ENCODE measurements at places on chromosomes 4 and X. TPM values are rescaled to one million over a fixed set of nuclear protein-coding genes. Genes with fewer than 3 reads are reported as not detected.

DNA sequence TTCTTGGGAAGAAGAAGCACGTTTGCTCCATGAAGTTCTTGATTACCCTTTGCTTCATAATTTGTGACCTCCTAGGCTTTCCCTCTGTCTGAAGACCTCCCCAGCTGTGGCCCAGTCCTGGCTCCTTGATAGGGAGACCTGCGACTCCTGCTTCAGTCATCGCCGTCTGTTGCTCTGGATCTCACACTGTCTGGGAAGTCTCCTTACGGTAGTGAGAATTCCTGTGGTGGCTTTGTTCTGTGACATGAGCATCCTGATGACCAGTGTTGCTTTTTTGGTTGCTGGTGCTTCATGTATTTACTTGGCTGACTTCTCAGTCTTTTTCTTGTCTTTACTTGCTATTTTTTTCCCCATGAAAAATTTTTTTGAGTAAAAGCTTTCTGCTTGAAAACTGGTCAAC is 44.2 kb downstream of the JADE1 start:
- peak; percentile 13 for DNase-seq

GRCh38 chr4:38324861-38325628 is 339.0 kb upstream of the KLF3 start:
- DNase-seq: no peak

GRCh38 chrX:16155581-16156096 is 11.6 kb upstream of the MAGEB17 start:
- no peak for DNase-seq

DNA sequence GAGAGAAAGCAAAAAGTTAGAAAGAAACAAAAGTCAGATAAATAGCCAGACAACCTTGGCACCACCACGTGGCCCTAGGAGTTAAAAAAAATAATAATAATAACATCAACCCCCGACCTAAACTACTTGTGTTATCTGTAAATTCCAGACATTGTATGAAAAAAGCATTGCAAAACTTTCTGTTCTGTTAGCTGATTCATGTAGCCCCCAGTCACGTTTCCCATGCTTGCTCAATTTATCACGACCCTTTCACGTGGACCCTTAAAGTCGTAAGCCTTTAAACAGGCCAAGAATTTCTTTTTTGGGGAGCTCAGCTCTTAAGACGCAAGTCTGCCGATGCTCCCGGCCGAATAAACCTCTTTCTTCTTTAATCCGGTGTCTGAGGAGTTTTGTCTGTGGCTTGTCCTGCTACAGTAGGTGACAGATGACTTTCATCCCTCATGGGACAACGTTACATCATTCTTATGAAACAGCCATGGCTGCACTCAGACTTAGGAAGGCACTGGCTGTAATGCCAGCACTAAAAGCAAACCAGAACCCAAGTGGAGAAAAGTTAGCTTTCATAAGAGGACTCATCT is 520 bp downstream of the ACOX3 start:
- no peak for DNase-seq

- DNase-seq: no peak
Observed at GRCh38 chr4:3655963-3656362, 110.2 kb upstream of the ADRA2C start.

- DNase-seq: no peak
Observed at GRCh38 chr4:73615613-73616012, 4.6 kb downstream of the RASSF6 start.

- peak; percentile 46 for DNase-seq
Observed at GRCh38 chrX:119605464-119606279, 552 bp downstream of the NKRF start.

DNA sequence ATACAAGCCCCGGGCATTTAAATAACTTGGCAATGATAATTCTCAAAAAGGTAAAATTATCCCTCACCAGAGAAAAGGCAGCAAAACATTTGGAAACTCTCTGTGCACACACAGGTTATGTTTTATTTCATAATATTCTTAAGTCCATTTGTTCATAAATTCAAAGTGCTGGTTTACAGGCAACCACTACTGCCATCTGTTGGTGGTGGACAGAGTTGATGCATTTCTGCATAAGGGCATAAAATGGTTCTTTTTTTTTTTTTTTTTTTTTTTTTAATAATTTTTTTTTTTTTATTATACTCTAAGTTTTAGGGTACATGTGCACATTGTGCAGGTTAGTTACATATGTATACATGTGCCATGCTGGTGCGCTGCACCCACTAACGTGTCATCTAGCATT is 31.5 kb upstream of the IL21 start:
- DNase-seq: peak; percentile 71

Gene DSPP
- total RNA-seq: not detected

Gene BGN
- 115 TPM for total RNA-seq

Gene HMX1
- total RNA-seq: not detected

Gene GSX2
- total RNA-seq: not detected

Gene SNCA
- not detected for total RNA-seq
